CD8-positive, alpha-beta memory T cell (primary cell): ENCODE measurements at places on chromosomes 12 and 14. TPM values are rescaled to one million over a fixed set of nuclear protein-coding genes. Genes with fewer than 3 reads are reported as not detected.

DNA sequence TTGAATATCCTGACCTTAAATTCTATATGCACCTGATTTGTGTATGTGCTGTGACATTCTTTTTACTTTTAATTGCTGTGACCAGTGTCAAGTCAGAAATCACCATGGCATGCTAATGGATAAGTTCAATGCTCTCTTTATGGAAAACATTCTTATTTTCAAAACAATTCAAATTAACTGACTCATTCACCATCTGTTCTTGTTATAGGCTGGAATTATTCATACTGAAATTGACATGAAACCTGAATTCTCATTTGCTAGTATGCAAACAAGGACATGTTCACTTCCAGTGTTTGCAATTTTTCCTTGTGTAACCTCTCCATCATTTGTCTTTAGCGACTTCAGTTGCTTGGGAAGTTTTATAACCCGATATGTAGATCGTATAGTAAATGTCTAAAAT lies at the start of gene TAS2R30:
Gene TAS2R30 (minus strand): TSS at position 340 of the 400 bp plus-strand sequence. CDS start 400 bp downstream, outside the sequence.
- no peak for DNase-seq

DNA sequence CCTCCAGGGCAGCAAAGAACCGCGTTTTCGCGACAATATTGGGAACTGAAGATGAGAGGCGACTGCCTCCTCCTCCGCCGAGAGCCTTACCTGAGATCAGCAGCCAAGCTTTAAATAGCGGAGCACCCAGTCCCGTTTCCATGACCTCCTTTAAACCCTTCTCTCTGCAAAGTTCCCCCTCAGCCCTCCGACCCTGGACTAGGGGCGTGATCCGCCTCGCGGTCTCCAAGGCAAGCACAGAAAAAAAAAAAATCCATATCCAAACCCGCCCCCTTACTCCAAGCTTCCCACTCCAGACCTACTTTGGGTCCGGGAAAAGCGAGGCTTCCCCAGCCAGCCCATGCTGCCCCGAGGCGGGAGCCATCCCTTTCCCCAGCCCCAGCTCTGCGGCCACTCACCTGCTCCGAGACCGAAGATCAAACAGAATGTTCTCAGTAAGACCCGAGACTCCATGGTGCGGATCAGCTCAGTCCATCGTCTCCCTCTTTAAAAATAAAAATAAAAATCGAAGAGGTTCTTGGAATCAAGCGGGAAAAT lies 630 bp downstream of the NELL2 start:
- no peak for DNase-seq

DNA sequence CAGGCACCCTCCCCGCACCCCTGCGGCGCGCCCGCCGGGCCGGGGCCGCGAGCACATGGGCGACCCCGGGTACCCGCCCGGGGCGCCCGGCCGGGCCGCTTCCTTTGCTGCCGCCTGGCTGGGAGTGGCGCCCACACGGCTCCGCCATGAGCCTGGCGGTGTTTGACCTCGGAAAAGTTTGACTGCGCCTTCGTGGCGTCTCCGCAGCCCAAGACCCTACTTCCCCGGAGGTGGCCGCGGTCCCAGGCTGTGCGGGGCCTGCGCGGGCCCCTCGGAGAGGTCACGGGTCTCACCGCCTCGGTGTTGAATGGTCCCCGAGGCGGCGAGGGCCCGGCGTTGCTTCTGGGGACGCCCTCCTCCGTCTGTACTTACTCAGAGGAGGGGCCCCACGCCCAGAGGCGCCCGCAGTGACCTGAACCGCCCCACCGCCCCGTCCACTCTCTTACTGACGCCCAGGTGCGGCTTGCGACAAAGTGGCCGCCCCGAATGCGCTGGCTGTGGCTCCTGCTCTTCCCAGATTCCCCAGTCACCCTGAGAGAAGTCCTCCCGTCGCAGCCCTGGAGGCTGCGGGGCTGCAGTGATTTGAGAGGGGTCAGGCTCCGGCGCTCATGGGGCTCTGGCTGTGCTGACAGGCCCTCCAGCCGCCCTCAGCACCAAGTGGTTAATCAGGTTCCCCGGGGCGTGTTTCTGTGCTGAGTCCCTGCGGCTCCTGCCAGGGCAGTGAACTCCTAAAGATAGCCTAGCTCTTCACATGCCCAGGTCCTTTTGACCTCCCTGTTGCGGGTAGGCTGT lies 5.8 kb downstream of the KMT5A start:
- DNase-seq, result peak; percentile 56

DNA sequence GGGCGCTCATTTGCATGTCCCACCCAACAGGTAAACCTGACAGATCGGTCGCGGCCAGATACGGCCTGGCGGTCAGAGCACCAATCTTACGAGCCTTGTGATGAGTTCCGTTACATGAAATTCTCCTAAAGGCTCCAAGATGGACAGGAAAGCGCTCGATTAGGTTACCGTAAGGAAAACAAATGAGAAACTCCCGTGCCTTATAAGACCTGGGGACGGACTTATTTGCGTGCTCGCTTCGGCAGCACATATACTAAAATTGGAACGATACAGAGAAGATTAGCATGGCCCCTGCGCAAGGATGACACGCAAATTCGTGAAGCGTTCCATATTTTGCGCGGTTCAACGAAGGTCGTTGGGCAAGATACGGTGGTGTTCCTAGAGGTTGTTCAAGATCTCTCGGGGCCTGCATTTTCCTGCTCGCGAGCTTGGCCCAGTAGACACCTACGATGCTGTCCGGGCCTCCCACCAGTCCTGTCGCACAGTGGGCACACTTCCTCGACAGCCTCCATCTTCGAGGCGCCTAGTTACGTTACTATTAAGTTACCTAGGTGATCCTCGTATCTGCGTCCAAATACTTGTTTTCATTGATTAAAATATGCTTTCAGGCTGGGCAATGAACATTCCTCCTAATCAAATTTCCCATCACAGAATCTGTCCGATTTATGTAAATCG lies at the start of gene RNU6-7:
Gene RNU6-7 (plus strand): TSS at position 230 of the 675 bp plus-strand sequence.
- peak; percentile 41 for DNase-seq

Gene DDN
- 0.33 TPM for total RNA-seq

Gene C3AR1
- total RNA-seq, result 1.2 TPM

GRCh38 chr12:46549527-46550265 lies 177.1 kb upstream of the SLC38A2 start:
- DNase-seq, result no peak
